ENCODE measurements at places on chromosomes 6 and 20. TPM values are rescaled to one million over a fixed set of nuclear protein-coding genes. Genes with fewer than 3 reads are reported as not detected.
A peak's percentile ranks its signal among the peaks of the same experiment; 100 is the strongest.

The KCNQ2 gene
- total RNA-seq, result 0.71 TPM

The PHACTR3 gene
- 0.34 TPM for total RNA-seq

The SOBP gene
- total RNA-seq, result 15.5 TPM

The DSN1 gene
- 7.4 TPM for total RNA-seq

DNA sequence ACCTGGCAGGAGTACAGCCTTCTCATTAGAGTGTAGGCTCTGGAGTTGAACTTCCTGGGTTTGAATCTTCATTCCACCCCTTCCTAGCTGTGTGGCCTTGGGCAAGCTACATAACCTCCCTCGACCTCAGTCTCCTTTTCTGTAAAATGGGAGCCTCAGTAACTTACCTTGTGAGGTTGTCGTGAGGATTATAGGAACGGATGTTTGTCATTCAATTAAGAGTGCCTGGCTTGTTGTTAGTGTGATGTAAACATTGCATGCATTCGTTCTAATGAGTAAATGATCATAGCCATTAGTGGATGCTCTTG lies 45.2 kb downstream of the TOX2 start:
- no peak overlapping the region for H3K27ac ChIP-seq
- DNase-seq, result no peak
- H3K4me1 ChIP-seq, result peaks cover 21% of the 10 kb centered on the region
- no peaks in the 10 kb centered on the region for H3K27me3 ChIP-seq

DNA sequence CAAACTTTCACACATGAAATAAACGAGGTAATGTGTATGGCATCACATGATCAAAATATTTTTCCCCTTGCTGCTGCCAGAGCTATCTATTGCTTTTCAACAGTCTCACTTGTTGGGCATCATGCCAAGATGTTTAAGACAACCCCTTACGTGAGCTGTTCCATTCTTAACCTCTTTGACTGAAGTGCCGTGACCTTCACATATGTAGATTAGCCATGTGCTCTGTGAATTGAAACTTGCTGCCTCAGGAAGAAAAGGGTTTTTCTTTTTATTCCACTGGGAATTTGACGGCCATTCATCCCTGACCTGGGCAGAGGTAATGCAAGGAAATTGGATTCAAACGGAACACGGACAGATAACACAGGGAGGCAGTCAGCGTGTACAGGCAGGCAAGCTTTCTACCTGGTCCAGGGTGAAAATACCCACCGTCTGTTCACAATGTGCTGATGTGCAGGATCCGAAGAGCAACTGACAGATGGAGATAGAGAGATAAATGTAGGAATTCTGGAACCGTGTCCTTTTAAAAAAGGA lies 14.2 kb downstream of the ARID1B start:
- H3K4me1 ChIP-seq, result peaks cover 69% of the 10 kb centered on the region
- peak; percentile 46 for DNase-seq
- H3K27ac ChIP-seq, result peak overlapping the region; percentile 54
- H3K36me3 ChIP-seq, result no peaks in the 10 kb centered on the region

GRCh38 chr6:122886481-122886880 lies 97.4 kb downstream of the SMPDL3A start:
- no peaks in the 10 kb centered on the region for H3K36me3 ChIP-seq
- H3K4me3 ChIP-seq, result no peak overlapping the region
- H3K27me3 ChIP-seq, result no peaks in the 10 kb centered on the region
- H3K27ac ChIP-seq, result no peak overlapping the region
- no peaks in the 10 kb centered on the region for H3K4me1 ChIP-seq

GRCh38 chr6:85459224-85459901 lies 9.5 kb downstream of the NT5E start:
- H3K27ac ChIP-seq, result peak overlapping the region; percentile 8
- no peak for DNase-seq
- peaks cover 34% of the 10 kb centered on the region for H3K4me1 ChIP-seq
- no peak overlapping the region for H3K4me3 ChIP-seq
